KBM-7 (cell line): ENCODE measurements at places on chromosomes 13 and 19.

- no peak for DNase-seq
Measured at GRCh38 chr13:72920097-72920496, 138.2 kb downstream of the PIBF1 start.

- no peak for DNase-seq
Measured at GRCh38 chr13:102686024-102686423, 8.8 kb downstream of the METTL21C start.

DNA sequence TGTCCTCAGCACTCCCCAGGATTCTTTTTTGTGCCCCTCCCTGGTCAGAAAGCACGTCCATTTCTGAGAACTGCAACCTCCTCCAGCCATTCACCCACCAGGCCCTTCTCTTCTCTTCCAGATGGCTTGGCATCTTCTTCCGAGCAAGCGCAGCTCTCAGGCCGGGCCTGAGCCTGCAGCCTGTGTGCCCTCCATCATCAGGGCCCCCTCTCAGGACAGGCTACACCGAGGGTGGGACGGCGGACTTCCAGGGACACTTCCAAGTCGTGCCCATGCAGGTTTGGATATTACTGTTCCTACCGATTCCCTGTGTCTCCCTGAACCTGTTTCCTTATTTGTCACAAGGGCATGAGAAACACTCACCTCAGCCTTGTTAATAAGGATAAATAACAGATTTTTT is 28.4 kb downstream of the SOX1 start:
- no peak for DNase-seq

DNA sequence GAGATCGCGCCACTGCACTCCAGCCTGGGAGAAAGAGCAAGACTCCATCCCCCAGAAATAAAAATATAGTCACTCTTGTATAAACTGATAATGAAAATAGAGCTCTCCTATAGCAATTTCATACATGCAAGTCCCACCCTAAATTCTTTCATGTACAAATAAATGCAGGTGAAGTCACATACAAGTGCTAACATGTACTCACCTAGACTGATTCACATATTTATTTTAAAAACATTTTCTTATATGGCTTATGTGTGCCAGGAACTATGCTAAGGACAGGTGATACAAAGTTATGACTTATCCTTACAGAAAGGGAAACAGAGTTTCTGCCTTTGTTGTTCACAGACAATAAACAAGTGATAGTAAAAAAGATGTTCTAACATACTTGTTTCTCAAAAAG is 32.0 kb downstream of the USP12 start:
- no peak for DNase-seq

- DNase-seq: no peak
Measured at GRCh38 chr19:3365093-3365835, 1.1 kb upstream of the NFIC start.

DNA sequence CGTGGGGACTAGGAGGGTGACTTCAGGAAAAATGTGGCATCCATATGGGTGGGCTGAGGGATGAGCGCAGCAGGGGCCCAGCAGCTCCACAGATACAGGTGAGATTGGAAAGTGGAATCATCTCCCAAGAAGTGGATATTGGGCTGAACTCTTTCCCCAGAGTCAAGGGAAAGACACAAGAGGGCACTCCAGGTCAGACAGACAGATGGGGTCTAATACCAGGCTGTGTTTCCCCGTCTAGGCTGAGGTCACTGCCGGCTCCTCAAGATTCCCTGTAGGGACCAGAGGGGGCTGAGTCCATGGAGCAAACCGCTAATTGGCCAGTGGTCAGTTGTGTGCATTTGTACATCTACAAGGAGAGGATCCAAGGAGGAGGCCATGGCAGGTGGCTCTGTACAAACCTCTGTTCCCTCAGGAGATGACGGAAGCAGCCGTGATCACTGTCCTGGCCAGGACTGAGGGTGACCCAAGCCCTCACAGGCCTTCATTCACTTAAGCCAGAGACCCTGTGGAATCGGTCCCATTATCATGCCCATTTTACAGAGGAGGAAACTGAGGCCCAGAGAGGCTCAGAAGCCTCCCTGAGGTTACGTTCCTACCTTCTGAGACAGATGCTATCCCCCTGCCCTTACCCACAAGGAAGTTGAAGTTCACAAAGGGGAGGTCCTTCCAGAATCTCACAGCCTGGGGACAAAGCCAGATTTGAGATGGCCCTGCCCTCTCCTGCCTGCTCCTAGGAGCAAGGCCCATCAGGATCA is 14.9 kb upstream of the IGLON5 start:
- DNase-seq: peak; percentile 20

GRCh38 chr13:59931621-59932020 is 232.1 kb downstream of the DIAPH3 start:
- no peak for DNase-seq

DNA sequence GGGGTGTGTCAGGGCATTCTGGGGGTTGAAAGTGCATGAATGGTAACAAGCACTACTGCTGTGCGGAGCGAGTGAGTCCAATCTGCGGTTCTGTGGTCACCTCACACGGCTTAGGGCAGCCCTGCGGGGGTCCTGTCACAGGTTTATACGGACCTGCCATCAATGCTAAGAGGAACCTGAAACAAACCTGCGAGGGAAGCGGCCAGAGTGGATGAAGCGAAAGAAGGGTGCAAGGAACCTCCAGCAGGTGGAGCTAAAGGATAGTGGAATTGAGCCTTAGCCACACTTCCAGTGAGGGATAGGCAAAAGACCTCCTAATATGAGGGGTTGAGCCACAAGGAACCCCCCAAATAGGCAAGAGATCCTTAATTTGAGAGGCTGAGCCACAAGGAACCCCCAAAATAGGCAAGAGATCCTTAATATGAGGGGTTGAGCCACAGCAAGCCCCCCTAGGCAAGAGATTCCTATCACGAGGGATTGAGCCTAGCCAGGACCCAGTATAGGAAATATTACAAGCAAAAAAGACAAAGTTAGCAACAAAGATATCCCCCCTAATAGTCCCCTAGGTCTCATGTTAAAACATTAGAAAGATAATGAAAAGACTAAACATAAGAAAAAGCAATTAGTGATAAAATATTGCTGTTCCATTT is 6.3 kb upstream of the ZNF69 start:
- DNase-seq: peak; percentile 82

GRCh38 chr13:66137384-66137783 is 1092.8 kb downstream of the PCDH9 start:
- DNase-seq: no peak

GRCh38 chr13:30339738-30340330 is 32.5 kb upstream of the KATNAL1 start:
- no peak for DNase-seq

- no peak for DNase-seq
Measured at GRCh38 chr19:46036744-46037128, 4.1 kb downstream of the IGFL4 start.

GRCh38 chr13:102800145-102801041 is 1.5 kb downstream of the BIVM start:
- DNase-seq: peak; percentile 91

GRCh38 chr13:50214514-50214913 is 199.3 kb downstream of the KCNRG start:
- DNase-seq: no peak

DNA sequence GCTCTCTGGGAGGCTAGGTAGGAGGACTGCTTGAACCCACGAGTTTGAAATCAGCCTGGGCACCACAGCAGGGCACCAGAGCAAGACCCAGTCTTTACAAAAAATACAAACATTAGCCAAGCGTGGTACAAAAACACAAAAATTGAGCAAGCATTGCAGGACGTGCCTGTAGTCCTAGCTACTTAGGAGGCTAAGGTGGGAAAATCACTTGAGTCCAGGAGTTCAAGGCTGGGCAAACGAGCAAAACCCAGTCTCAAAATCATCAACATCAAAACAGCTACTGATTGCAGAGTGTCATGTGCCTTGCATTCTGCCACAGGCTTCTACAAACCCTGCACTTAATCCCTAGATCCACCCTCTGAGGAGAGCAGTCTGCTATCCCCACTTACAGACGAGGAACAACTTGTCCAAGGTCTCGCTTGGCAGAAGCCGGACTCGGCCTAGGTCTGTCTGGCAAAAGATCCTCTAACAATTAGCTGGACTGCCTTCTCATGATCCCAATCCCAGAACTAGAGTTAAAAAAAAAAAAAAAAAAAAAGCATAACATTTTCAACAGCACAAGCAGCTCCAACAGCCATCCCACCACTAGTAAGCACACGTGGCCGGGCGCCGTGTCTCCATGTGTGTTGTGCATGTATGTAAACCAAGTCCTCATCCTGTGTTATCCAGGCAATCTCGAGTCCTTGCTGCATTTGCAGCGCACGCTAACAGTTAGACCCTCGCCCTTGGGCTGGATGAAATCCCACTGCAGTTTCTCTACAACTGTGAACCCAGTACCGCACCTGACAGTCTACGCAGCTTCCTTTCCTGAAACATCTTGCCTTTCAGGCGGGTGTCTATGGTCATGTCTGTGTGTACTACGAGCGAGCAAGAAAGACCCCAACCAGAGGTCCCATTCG is 2.0 kb downstream of the PPP6R1 start:
- no peak for DNase-seq

DNA sequence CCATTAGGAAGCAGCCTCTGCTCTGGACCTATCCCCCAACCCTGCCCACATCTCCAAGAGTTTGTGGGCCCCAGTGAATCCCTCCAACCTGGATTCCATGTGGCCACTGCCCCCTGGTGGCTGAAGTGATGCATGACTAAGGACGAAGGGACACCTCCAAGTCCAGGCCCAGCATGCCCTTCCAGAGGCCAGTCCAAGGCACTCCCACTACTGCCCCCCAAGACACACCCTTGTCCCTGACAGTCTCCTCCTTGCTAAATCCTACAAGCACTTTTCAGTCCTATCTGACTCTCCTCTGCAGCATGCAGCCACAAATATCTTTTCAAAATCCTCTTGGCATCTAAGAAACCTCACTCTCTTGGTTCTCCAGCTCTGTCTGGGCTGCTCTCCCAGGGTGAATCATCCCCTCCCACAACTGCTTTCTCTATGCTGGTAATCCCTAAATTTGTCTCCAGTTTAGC is 33.0 kb downstream of the DEDD2 start:
- peak; percentile 75 for DNase-seq

DNA sequence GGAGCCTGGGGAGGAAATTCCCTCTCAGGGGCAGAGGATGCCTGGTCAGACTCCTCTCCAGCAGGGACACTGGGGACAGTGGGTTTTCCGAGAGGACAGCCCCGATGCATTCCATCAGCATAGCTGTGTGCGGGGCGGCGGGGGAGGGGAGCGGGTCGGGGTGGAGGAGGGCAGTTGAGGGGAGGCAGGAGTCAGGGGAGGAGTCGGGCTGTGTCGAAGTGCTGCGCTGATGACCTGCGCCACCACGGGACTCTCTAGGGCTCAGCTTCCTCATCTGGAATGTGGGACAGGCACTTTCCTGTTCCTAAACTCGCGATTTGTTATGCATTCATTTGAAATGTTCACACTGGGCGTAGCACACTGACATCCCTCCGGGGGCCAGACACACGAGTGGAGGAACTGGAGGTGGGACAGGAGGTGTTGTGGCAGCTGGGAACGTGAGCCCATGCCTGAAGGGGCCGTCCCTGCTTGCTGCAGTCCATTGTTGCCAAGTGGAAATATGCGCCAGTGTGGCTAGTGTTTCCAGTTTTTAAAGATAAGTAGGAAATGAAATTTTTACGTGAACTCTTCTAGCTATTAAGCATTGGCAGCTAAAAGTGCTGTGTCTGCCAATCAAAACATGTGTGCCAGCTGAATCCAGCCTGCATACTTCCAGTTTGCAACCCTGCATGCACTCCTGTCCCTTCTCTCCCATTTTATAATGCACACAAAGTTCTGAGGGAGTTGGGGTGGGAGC is 43.3 kb downstream of the FLT1 start:
- no peak for DNase-seq

- peak; percentile 32 for DNase-seq
Measured at GRCh38 chr13:79401259-79402070, 4.6 kb downstream of the RBM26 start.

DNA sequence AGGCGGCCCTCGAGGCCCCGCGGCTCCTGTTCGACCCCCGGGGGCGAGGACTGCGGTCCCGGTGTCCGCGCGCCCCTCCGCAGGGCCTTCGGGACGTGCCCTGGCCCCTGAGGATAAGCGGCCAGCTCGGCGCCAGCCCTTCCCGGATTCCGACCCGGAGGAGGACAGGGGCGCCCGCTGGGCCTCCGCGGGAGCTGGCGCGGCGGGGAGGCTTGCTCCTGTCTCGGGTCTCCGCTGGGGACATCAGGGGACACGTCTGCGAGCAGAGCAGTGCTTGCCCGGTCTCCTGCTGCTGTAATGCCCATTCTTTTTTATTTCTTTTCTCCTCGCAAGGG is 829 bp downstream of the B3GLCT start:
- DNase-seq: peak; percentile 53
